Ureter (tissue), 1 donor: ENCODE measurements at places on chromosomes 3 and 15. TPM values are rescaled to one million over a fixed set of nuclear protein-coding genes. Genes with fewer than 3 reads are reported as not detected.

The BNC1 gene
- total RNA-seq: 1.1 TPM

The MYO5C gene
- 56.3 TPM for total RNA-seq

The PLAAT1 gene
- total RNA-seq: 0.96 TPM

The CCR3 gene
- not detected for total RNA-seq

The RSL24D1 gene
- 62.2 TPM for total RNA-seq

The CHRD gene
- total RNA-seq: 16.8 TPM

The BDH1 gene
- 69.4 TPM for total RNA-seq

The LTF gene
- total RNA-seq: 1.5 TPM
